ENCODE measurements at places on chromosomes 3 and 15.
A peak's percentile ranks its signal among the peaks of the same experiment; 100 is the strongest.

- DNase-seq: no peak
Observed at GRCh38 chr3:29686889-29687592, 406.2 kb downstream of the RBMS3 start.

- no peak for DNase-seq
Observed at GRCh38 chr3:46948830-46949671, 27.5 kb downstream of the CCDC12 start.

DNA sequence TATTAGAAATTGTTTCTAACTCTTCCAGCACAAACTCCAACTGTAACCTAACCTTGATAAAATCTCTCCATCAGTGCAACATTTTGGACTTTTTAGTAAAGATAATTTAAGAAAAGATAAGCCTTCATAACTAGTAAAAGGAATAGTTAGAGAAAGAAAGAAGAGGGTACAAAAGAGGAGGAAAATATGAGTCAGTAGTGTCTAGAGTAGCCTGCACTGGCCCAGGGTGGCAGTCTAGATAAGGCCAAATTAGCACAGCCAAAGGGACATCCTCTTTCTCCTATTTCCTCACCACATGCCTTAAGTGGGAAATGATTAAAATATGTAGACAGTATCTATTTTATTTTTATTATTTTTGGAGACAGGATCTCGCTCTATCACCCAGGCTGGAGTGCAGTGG lies 3.7 kb downstream of the PROS1 start:
- no peak for DNase-seq

DNA sequence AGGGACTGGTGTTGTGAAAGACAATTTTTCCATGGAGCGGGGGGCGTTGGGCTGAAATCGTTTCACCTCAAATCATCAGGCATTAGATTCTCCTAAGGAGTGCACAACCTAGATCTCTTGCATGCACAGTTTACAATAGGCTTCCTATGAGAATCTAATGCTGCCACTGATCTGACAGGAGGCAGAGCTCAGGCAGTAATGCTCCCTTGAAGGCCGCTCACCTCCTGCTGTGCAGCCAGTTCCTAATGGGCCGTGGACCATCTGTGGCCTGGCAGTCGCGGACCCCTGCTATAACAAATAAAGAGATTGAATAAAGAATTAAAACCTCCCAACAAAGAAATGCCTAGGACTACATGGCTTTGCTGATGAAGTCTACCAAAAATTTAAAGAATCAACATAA lies 25.3 kb upstream of the ANKRD28 start:
- DNase-seq: no peak

- DNase-seq: peak; percentile 33
Observed at GRCh38 chr3:194487289-194488054, 670 bp upstream of the ATP13A3 start.

DNA sequence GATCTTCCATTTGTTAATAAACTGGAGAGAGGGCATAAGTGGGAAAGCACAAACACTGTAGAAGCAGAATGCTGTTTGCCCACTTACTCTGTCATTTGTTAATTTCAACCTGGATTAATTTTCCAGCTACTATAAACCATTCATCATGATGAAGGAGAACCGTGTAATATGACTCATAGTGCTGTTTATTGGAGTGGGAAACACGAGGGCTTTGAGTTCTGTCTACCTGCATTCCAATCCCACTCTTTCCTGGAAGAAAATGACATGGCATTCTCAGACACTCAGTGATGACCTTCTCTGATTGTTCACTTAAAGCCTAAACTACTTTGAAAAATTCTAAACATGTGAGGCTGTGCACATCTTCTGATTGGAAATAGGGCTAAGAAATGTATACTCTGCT lies 826.7 kb downstream of the AGBL1 start:
- no peak for DNase-seq

DNA sequence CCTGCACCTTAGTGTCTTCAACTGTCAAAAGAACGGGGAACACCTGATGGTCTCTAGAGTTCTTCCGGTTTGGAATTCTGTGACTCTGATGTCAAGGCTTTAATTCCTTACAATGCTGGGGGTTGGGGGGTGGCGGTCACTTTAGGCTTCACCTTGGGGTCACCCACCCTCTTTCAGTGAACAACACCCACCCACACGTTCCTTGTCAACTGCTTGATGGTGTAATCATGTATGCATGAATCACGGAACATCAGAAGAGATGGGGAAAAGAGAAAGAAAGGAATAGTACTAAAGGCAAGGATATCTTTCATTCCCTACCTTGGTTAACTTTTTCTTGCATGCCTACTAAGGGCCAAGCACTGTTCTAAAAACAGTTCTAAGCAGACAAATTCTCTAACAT lies 7.3 kb upstream of the UBE2E1 start:
- no peak for DNase-seq

DNA sequence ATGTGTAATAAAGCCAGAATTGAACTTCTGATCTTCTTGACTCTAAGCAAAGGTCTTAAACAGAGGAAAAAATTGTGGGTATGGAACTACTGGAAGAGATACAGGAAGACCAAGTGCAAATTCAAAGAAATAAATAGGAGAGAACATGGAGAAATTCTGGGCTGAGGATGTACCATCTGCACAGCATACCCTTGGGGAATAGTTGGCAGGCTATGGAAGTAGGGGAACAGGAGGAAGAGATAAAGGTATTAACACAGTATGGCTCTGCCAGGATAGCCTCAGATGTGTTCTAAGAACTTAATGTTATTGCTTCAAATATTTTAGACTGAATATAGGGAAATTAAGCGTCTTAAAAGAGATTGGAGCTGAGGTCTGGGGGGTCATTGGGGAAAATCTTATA lies 485.4 kb downstream of the CNTN3 start:
- DNase-seq: no peak

DNA sequence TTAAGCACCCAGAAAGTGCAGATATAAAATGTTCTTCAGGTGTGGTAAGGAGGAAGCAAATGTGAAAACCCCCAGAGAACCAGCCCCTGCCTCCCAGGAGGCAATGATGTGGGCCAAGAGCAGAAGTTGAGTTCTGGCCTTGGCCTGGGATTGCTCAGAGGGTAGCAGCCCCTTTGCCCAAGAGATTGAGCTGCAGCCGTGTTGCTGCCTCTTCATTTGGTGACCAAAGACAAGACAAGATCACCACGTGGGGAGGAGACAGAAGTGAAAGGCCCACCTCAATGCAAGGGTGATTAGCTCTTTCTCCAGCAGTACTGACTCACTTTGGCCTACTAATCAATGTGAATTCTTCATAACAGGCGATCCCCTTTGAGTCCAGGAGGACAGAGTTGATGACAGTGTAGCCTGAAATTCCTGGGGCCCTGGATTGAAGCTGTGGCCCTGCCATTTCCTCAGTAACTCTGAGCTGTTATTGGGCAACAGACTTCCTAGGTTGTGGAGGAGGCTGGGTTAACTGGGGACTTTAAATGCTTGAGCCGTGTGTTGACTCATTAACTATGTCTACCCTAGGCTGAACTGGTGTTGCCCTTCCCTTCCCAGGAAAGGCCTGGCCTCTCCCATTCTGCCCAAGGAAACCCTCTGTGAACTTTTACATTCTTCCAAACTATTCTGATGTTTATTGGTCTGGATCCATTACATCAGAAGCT lies 86.5 kb downstream of the ST6GAL1 start:
- no peak for DNase-seq

DNA sequence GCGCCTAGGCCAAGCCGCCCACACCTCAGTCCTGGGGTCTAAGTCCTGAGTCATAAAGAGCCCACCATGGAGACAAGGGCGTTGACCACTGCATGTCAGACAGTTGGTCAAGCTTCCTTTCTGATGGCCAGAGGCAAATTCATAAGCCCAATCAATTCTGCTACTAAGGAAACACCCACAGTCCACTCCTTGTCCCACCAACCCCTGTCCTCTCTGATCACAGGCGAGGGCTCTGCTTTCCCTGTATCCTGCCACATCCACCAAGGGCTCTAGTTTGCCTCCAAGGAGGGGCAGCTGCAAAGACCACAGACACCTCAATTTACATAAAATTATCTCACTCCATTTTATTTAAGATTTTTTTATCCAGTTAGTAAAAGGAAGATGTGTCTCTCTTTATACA lies 25.3 kb downstream of the CHAC1 start:
- DNase-seq: no peak

Measured in stimulated activated CD4-positive, alpha-beta T cell treated with anti-CD3 and anti-CD28 coated beads, Interleukin-12 subunit alpha, Interleukin-12 subunit beta, amount 100 ng/mL, for 48 hours (primary cell).